Activated naive CD8-positive, alpha-beta T cell treated with anti-CD3 and anti-CD28 coated beads for 36 hours (primary cell): ENCODE measurements at places on chromosomes 7 and 10. TPM values are rescaled to one million over a fixed set of nuclear protein-coding genes. Genes with fewer than 3 reads are reported as not detected.

Gene SOSTDC1
- not detected for total RNA-seq

Gene LRRD1
- total RNA-seq = not detected

Gene SPDYE2B
- not detected for total RNA-seq

Gene FAM24B
- 11.2 TPM for total RNA-seq

Gene DPCD
- 22.9 TPM for total RNA-seq

Gene PRKG1
- not detected for total RNA-seq

Gene PRPS1L1
- not detected for total RNA-seq

Gene TMEM229A
- total RNA-seq = not detected
